ENCODE measurements at places on chromosomes 11 and 22.

DNA sequence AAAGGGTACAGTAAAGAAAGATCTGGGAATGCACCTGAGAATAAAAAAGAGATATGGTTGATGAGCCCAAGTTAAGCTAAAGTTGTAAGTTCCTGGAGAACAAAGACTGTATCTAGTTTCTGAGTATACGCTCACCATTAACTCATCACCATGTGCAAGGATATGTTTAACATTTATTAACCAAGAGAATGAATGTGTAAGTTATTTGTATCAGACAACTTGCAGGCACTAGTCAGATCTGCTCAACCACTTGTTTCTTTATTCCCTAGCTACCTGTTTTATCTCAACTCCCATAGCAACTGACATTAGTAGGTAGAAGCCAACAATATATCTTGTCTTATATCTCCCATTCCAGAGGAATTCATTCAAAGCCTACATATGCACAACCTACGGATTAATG lies 74.9 kb upstream of the KCNA4 start:
- DNase-seq = no peak

- DNase-seq = no peak
Observed at GRCh38 chr22:32949391-32950173, 108.6 kb downstream of the SYN3 start.

DNA sequence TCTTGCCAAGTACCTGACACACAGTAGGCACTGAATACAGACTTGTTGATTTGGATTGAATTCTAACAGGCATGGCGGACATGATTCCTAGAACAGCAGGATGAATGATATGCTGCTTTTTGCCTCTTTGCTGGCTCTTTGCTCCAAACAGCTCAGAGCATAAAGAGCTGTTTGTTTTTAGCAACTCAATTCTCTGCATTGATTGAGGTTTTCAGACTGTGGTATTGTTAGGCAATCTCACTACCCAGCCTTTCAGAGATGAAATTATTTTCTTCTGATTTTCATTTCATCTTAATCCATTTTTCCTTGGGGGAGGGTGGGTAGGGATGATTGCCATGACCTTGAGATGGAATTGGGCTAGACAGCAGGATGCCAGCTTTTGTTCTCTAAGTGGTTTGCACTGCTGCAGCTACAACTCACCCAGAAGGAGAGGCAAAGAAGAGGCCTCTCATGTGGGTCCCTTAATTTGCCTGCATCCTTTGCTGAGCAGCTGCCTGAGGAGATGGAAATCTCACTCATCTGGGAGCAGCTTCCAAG lies 20.5 kb downstream of the COA4 start:
- no peak for DNase-seq

DNA sequence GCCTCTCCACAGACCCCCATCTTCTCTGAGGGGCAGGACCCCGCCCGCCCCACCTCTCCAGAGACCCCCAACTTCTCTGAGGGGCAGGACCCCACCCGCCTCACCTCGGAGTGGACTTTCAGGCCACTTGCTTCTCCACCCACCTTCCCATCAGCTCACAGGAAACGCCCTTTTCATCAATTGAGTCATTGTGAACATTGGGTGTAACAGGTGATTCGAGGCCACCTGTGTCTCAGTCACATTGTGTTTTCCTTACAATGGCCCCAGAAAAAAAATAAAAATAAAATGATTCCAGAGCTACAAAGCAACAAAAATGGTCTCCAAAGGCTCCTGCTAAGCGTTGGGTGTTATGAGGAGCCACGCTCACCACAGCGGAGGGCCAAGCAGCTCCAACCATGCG lies 36.0 kb downstream of the BRD1 start:
- no peak for DNase-seq

DNA sequence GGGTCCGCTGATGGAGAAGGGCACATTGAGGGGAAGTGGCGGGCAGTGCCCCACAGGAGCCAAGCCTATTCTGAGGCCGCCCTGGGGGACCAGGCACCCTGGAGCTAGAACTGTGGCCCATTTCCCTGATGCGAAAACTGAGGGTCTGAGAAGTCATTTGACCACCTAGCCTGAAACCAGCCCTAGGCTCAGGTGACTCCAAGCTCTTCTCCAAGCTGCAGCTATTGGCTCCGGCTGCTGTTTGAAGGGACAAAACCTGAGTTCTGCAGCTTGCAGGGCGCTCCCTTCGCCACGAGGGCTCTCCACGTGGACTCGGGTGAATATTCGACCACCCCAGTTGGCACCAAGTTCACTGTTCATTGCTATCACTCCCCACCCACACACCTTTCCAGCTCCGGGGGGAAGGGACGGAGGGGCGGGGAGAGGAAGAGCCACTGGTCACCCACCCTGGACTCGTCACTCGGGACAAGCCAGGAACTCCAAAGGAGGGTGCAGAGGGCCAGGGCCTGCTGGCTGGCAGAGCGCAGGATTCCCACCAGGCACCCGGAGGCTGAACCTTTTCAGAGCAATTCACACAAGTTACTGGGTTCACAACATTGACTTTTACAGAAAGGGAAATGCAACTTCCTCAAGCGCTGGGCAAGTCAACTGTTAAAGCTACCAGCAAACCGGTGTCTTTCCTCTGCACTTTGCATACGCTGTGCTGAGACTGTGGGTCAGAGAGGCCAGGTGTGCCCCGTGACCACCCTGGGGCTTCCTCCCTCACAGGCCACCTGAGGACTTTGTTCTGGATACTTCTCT lies 1.1 kb upstream of the RAC2 start:
- no peak for DNase-seq

DNA sequence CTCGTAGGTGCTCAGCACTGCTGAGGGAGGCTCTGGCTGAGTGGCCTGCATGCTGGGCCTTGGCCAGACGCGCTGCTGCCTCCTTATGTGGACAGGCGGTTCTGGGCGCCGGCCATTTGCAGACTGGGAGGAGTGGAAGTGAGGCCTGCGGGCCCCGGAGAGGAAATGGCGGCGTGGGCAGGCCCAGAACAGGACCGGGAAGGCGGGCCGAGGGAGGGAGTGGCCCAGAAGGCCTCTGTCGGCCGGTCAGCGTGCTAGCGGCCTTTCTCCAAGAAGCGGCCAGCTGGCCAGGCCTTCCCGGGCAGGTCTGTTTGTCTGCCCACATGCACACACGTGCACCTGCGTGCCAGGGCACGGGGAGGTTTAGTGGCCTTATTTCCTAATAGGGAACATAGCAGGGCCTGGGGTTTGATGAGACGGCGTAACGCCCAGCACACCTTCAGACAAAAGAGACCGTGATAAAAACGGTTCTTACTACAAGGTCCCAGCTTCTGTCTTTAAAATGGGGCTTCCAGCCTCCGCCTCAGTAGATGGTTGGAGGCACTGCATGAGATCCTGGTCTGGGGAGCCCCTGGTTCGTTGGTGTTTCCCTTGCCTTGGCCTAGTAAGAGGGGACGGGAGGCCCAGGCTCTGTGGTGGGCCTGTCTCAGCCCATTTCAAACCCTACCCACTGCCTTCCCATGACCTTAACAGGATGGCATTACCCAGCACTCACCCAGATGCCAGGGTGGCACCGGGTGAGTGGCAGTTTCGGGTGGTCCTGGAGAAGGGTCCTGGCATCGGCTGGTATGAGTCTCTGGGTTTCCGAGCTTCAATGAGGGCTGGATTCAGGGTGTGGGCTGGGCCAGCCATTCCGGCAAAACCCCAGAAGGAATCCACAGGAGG lies 65.1 kb upstream of the PPARA start:
- DNase-seq = peak; percentile 10

DNA sequence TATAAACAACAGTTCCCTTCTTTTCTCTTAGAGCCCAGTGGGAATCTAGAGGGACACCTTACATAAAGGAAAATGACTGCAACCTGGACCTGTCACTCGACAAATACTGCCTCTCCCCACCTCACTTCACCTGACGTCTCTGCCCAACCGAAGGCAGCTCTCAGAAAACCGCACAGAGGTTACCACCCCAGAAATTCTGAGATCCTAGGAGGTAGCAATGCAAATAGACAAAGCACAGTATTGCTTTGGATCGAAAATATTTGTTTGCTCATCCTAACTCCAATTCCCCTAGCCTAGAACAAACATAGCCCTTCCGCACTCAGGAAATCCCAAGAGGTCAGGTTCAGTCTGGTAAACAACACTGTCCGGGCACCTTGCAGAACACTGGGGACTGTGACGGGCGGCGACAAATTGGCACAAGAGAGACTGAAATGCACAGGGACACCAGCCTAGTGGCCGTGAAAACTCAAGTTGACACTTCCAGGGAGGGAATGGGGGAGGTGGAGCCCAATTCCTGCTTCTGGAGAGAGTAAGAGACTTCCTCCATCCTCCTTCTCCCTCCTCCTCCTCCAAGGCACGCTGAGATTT lies 420 bp upstream of the TRIM44 start:
- DNase-seq = no peak

GRCh38 chr11:72776844-72777754 lies 16.7 kb downstream of the STARD10 start:
- DNase-seq = no peak

- no peak for DNase-seq
Observed at GRCh38 chr22:28978863-28979796, 82.5 kb downstream of the C22orf31 start.

GRCh38 chr22:47048123-47049077 lies 285.9 kb downstream of the TBC1D22A start:
- peak; percentile 2 for DNase-seq

- DNase-seq = no peak
Observed at GRCh38 chr11:120520091-120520822, 8.7 kb downstream of the GRIK4 start.

DNA sequence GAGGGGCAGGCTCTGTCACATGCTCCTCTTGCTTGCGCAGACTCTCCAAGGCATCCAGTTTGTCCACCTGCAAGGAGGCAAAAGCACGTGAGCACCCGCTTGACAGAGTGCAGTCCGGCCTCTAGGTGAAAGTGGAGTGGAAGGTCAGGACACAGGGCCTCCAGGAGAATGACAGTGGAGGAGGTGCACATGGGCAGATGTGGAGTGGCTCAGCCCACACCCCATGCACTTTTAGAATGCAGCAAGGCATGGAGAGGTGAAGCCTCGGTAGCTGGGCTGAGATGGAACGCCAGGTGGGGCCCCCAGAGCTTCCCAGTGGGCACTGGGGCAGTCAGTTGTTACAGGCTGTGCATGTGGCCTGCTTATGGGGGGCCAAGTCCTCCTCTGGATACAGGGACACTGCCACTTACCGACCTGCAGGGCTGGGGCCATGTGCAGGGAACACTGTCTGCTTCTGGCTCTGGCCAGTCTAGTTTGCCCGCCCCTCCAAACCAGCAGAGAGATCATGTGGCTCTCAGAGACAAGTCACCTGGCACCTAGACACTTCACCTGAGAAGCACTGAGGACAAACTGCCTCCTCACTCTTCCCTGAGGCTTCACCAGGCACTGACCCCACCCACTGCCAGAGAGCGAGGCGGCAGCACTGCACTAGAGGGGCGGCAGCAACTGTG lies 2.3 kb upstream of the SLC25A1 start:
- DNase-seq = no peak

DNA sequence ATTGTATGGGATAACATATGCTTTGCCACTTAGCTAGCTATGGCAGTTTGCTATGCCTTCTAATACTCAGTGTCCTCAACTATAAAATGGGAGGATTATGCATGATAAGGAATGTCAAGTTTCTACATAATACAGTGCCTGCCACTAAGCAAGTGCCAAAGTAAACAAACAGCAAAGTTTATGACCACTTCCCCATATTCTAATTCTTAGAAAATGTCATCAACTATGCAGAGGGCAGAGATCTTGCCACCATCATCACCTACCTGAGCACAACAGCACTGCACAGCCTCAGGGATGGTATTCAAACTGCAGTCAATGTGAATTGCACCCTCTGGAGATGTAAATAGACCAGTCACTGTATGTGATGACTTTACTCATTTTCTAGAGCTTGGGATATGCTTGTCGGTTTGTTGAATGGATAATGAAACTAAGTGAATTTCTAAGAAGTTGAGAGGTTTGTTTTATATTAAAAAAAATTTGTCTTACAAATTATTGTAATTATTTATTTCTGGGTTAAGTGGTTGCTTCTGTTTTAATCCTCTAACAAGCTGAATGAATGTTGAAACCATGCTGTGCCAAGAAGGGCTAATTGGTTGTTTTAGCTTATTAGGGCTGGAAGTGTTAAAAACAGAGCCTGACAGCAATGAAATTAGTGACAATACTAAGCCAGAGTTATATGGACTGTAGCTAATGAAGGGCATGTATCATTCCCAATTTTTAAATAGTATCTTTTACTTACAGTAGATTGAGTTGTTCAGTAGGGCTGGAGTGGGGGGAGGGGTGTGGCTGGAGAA lies 398.4 kb downstream of the CNTN5 start:
- DNase-seq = no peak

GRCh38 chr11:65415499-65416340 lies 6.9 kb upstream of the NEAT1 start:
- DNase-seq = no peak

GRCh38 chr11:72789493-72790131 lies 4.2 kb downstream of the STARD10 start:
- no peak for DNase-seq

GRCh38 chr11:73402834-73403185 lies 26.6 kb downstream of the RELT start:
- DNase-seq = no peak

GRCh38 chr22:44889255-44889878 lies 120.4 kb downstream of the PHF21B start:
- DNase-seq = no peak

DNA sequence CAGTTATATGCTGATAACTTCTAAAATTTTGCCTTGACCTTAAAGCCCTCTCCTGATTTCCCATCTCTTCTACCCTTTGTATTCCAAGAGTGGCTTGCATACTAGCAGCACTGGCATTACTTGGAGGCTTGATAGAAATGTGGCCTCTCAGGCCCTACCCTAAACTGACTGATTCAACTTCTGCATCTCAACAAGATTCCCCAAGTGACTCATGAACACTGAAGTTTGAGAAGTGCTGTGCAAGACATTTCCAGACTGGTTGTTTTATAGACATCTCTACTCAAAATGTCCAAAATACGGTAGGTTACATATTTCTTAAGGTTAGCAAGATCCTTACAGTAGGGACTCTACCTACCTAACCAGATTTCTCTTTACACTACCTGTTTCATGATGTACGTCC lies 48.6 kb downstream of the SESN3 start:
- no peak for DNase-seq

DNA sequence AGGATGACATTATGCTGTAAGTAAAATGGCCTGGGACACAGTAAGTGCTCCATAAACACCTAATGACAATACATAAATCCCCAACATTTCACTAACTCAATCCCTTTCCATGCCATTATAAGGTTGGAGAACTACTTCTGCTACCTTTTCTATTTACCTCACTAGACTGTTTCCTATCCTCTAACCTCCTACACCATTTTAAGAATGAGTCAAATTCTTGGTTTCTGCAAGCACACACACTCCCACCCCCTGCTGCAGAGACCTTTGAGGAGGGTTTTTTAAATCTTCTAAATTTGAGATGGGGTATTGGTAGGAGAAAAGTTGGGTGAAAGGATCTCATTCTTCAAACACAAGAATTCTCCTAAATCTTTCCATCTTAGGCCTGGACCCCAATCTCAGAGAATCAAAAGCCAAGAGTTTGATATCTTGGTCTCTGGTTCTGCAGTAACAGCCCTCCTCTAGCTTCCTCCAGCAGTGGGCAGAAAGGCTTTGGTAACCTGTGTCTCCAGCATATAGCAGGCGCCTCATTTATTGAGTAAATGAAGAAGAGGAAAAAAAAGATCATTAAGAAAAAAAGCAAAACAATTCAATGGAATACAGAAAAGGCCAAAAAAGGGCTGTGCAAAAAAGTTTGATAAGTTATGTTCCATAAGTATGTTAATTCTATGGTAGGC lies 42.3 kb downstream of the SYTL2 start:
- no peak for DNase-seq

All from glutamatergic neuron (in vitro differentiated cells).